NCI-H460 (cell line): ENCODE measurements at places on chromosomes 1 and 21.

DNA sequence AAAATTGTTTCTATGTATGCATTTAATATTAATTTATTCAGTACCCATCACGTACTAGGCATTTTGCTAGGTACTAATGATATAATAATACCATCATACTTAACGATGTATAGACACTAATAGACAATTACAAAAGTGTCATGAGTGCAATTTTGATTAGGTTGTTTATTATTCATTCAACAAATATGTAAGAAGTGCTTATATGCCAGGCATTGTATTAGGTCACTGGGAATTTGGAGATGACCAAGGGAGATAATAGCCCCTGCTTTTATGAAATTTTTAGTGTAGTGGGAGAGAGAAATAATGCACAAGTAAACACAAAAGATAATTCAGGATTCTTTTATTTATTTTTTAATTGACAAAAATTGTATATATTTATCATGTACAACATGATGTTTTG, 18.6 kb downstream of the C1orf185 start:
- DNase-seq = no peak

DNA sequence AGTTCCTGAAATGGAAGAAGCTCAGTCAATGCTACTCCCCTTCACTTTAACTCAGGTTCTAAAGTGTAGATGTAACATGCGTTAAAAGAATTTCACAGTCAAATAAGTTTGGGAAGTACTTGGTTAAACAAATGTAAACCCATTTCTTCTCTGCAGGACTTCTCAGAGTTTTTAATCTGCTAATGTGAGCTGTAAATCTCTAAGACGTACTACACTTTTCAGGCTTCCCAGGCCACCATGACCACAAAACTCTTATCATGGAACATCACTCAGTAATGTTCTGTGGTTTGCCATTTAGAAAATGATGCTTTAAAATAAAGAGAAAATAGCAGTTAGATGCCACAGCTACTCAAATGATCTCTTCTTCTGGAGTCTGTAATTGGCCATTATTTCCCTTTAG, 104.3 kb downstream of the HHIPL2 start:
- DNase-seq = no peak

DNA sequence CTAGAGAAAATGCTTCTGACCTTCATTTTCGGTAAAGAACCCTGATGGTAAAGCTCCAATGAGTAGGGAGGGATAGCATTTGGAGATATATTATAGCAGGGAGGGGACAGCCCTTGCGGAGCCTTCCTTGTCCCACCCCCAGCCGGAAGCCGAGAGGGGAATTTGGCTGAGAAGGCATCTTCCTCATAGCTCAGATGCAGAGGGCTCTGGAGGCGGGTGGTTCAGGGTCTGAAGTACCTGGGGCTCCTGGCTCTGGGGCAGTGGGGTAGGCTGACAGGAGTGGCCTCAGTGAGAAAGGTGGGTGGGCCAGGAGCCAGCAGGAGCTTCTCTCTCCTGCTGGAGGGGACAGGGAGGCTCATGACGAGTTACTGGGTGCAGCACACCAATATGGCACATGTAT, 88.0 kb upstream of the IFFO2 start:
- DNase-seq = no peak

DNA sequence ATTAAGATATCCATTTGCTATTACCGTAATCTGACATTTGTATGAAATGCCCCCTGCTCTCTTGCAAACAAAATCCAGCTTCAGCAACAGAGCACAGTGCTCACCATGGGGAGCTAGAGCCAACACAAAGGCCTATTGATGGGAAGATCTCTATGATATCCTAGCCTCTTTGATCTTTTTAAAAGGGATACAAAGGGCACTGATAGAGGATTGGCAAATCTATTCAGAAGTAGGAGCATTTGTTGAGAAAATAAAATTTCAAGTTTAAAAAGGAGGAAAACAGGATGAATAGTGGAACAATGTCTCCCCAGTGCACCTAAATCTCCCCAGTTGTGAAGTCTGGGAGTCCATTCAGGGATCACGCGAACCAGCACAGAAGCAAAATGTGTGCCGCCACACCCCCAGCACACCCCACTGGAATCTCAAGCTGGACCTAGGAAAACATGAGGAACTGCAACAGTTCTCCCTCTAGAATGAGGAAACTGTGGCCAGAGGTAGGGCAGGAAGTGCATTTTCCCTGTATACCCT, 32.2 kb downstream of the MRAP start:
- no peak for DNase-seq

GRCh38 chr1:22375601-22376000, 76.0 kb upstream of the ZBTB40 start:
- DNase-seq = no peak
